ENCODE measurements at places on chromosomes 3 and 15. TPM values are rescaled to one million over a fixed set of nuclear protein-coding genes. Genes with fewer than 3 reads are reported as not detected.

GRCh38 chr3:191328962-191329653, at the start of gene CCDC50:
CCDC50 (plus strand) TSS chr3:191329394; CDS start chr3:191329675, 281 bp downstream.
- DNase-seq: peak; percentile 83

GRCh38 chr3:73601011-73601410, 23.7 kb downstream of the PDZRN3 start:
- peak; percentile 62 for DNase-seq

DNA sequence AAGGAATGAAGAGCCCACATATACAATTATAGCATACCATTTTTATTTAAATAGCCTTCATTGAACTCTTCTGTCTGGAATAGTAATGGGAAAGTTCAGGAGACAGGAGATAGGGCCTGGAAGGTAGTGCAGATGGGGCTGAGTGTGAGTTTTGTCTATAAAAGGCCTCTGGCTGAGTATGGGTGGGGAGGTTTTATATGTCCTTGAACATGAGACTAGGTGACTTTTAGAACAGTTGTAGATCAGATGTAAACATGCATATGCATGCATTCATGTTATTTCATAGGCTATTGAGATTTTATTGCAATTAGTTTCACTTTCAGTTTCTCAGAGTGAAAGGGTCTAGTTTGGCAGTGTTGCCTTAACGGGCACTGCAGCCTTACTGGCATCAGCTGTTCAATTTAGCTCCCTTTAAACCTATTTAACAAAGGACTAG, 27.1 kb downstream of the CGGBP1 start:
- DNase-seq: peak; percentile 13

Gene RARB
- 11.2 TPM for polyA plus RNA-seq

GRCh38 chr3:23676093-23676492, 129.7 kb upstream of the UBE2E1 start:
- no peak for DNase-seq

Gene CHRNB4
- 0.30 TPM for polyA plus RNA-seq

Data from hindlimb muscle (tissue), 1 donor.